ENCODE measurements at places on chromosomes 6 and 20.
A peak's percentile ranks its signal among the peaks of the same experiment; 100 is the strongest.

- peak; percentile 9 for DNase-seq
Observed at GRCh38 chr6:122995921-122996793, at the start of gene CLVS2. Gene CLVS2 (plus strand): TSS chr6:122996235. CDS start chr6:122997778, 1,543 bp downstream.

DNA sequence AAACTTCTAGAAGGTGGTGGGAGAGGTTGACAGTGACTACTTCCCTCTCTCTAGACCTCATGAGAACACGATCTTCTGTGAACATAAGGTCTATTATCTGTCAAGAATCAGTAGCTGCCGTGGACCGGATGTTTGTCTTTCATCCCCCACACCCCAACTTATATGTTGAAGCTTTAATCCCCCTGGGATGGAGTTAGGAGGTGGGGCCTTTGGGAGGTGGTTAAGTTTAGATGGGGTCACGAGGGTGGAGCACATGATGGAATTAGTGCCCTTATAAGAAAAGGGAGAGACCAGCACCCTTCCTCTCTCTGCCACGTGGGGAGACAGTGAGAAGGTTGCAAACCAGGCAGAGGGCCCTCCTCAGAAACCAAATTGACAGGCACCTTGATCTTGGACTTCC is 409.1 kb downstream of the QKI start:
- no peak for DNase-seq

GRCh38 chr20:53613748-53614147 is 20.1 kb upstream of the ZNF217 start:
- DNase-seq: no peak

DNA sequence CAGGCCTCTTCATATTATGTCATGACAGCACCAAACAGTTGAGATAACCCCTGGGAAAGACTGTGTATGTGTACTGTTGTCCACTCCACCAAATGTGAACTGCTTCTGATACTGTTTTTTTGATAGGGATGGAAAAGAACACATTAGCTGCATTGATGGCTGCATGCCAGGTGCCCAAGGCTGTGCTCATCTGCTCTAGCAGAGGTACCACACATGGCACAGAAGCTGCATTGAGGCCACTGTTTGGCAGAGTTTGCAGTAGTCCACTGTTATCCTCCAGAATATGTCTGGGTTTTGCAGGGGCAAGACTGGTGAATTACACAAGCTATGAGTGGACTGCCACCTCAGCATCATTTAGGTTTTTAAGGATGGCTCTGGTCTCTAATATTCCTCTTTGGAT is 28.2 kb upstream of the ELMO2 start:
- DNase-seq: no peak

DNA sequence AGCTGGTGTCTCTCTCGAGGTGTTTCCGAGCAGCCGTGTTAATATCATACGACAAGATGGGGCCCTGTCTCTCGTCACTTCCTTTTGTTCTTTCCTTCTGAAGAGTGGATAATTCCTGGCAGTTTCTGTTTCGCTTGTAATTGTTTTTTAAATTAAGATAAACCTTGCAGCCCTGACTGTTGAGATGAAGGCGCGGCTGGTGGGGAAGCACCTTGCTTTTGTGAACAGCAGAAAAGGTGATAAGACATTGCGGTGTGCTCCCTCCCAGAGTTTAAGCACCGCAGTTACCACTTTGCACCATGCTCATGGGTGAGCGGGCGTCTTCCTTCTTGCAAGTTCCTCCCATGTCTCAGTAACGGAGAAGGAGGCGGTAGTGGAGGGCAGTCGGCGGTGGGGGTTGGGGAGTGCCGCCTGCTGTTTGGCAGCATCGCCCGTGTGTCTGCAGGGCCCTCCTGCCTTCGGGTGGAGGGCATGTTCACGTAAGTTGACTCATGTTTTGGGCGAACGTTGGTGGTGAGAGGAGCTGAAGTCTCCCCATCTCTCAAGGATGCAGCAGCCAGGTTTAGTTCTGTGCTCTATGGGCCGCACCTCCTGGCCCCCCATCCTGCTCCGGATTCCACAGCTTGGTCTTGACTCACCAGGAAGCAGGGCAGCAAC is 345.9 kb downstream of the TAF4 start:
- no peak for DNase-seq

- no peak for DNase-seq
Observed at GRCh38 chr6:17457956-17458355, 64.6 kb downstream of the CAP2 start.

DNA sequence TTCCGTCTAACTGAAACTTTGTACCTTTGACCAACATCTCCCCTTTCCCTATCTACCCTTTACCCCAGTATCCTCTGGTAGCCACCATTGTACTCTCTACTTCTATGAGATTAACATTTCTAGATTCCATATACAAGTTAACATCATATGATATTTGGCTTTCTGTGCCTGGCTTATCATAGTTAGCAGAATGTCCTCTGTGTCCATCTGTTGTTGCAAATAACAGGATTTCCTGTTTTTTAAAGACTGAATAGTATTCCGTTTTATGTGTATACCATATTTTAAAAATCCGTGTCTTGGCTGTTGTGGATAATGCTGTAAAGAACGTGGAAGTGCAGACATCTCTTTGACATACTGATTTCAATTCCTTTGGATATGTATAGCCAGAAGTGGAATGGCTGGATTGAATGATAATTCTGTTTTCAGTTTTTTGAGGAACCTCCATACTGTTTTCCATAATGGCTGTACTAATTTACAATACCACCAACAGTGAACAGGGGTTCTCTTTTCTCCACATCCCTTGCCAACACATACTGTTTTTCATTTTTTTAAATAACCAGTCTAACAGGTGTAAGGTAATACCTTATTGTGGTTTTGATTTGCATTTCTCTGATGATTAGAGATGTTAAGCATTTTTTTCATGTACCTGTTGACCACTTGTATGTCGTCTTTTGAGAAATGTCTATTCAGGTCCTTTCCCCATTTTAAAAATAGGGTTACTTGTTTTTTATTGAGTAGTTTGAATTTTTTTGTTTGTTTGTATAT is 53.8 kb downstream of the CDC5L start:
- DNase-seq: no peak

DNA sequence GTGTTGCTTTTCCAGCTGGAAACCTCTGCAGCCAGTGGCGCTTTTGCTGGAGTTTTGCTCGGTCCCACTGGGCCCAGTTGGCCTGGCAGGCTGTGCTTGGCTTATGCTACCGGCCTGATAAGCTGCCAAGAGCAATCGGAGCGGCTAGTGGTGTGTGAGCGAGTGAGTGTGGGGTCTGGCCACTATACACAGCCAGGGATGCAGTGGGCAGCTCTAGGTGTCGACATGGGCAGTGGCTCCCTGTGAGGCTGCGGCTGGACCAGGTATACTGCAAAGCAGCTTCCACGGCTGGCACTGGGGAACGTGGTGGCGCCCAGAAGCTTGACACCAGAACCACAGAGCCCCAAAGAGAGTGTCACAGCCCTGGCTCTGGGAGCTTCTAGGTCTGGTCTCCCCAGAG is 996.5 kb downstream of the GRIK2 start:
- DNase-seq: no peak

DNA sequence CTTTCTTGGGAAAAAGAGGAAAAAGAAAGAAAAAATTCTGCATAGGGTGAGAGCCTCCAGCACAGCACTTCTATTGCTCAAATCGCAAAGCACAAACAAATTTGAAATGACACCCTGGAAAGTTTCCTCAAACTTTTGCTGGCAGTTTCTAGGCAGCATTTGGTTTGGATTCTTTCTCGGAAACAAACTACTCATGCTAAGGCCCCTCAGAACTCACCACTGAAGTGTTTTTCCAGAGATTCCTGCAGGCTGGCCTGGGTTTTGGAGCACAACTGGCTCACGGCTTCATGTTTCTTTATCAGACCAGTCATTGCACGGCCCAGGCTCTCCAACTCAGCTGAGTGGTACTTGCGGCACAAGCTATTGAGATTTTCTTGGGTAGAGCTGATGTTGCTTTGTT is 237.8 kb downstream of the SYNE1 start:
- no peak for DNase-seq

- DNase-seq: no peak
Observed at GRCh38 chr6:145372671-145373151, 362.6 kb downstream of the EPM2A start.

- DNase-seq: peak; percentile 52
Observed at GRCh38 chr6:94349227-94349626, 929.9 kb upstream of the EPHA7 start.

DNA sequence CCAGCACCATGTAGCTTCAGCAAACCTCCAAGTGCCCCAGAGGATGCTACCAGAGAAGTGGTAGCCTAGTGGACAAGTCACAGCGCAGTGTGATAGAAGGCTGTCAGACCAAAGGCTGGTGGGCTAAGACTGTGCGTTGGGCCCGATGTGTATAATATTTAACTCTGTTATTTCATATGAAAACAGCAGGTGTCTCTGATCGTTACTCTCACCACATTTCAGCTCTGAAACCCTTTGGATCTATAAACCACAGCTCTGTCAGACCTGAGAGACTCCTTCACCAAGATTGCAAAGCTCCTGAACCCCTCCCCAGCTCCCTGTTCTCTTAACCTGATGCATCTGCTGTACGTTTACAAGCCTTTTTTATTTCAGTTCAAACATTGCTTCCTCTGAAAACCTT is 43.8 kb downstream of the ISM1 start:
- no peak for DNase-seq
